SW 1271 (cell line): ENCODE measurements at places on chromosomes 13 and 19.

- DNase-seq, result no peak
These were observed 209.3 kb downstream of the KCNRG start for GRCh38 chr13:50224534-50224933.

DNA sequence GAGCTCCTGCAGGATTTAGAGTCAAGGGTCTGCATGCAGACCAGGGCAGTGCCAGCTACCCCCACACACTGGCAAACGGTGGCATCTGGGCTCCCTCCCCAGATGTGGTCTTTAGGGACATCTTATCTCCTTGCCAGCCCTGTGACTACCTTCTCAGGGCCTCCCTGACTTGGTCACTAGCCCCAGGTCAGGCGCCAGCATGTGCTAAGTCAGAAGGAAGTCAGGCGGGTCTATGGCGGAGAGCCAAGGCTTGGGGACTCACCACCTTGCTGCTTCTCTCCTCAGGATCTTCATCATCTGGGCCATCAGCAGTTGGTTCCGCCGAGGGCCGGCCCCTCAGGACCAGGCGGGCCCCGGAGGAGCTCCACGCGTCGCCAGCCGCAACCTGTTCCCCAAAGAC is 17.6 kb downstream of the CLPTM1 start:
- DNase-seq, result no peak

- no peak for DNase-seq
These were observed 388.4 kb downstream of the NDFIP2 start for GRCh38 chr13:79869326-79869725.

GRCh38 chr13:22285867-22286266 is 615.0 kb downstream of the FGF9 start:
- no peak for DNase-seq

- no peak for DNase-seq
These were observed 16.6 kb downstream of the IL12RB1 start for GRCh38 chr19:18070181-18070580.

DNA sequence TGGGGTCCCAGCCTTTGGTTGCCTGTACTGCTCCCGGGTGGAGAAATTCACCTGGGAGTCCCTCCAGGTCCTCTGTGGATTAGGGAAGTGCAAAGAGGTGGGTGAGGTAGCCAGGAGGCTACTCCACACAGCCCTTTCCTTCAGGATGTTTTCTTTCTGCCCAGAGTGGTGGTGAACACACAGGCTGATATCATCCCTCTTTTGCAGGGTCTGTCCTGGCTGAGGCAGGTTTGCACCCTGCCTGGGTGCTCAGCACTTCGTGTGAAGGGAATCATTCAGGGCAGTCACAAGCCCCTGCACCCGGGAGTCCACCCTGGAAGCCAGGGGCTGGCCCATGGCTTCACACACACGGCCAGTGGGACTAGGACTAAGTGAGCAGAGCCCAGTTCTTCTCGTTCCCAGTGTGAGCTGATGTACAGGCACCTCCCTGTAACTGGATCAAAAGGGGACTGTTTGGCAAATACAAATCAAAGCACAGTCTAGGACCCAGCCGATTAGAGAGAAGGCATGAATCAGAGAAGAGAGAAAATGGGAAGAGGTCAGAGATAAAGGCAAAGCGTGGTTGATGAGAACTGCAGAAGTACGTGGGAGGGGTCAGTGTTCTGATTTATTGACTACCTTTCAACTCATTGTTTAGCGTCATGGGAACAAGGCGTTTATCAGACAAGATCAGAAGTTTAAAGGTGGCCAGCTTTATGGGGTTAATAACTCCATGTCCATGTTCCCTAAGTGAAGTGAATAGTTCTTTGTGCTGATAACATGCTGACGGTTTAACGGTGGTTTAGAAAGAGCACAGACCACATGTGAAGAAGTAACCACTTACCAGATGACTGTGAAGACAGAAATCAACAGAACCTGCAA is 30.4 kb upstream of the SPATA13 start:
- DNase-seq, result no peak

DNA sequence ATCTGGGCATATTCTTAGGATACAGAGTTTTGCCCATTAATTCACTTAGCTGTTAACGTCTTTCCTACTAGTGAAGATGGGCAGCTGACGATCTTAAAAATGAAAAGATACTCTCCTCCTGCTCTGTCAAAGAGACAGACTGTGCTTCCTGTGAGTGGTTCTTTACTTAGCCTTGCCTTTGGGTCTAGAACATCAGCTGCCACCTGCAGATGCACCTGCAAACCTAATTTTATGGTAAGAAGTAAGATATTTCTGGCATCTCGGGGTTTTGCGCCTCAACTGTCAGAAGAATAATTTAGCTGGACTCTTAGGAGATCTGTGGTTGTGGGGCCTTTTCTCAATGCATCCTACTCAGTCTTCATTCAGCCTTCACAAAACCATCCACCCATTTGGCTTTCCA is 36.2 kb downstream of the TRPC4 start:
- DNase-seq, result no peak

DNA sequence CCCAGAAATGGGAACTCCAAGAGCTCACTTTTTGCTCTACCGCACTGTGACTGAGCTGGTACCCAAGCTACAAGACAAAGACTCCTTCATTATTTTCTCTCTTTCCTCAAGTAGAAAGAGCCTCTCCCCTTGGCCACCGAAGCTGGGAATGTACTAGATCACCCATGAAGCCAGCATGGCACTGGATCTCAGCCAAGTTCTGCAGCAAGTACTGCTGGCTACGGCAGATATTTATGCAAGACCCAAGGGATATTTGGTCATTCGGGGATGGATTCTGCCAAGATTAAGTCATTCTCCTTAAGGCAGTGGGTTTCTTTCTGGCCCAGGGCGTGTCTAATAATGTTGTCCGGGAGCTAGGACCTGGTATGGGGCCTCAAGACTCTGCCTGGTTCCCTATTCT is 633.5 kb downstream of the SLITRK1 start:
- no peak for DNase-seq

DNA sequence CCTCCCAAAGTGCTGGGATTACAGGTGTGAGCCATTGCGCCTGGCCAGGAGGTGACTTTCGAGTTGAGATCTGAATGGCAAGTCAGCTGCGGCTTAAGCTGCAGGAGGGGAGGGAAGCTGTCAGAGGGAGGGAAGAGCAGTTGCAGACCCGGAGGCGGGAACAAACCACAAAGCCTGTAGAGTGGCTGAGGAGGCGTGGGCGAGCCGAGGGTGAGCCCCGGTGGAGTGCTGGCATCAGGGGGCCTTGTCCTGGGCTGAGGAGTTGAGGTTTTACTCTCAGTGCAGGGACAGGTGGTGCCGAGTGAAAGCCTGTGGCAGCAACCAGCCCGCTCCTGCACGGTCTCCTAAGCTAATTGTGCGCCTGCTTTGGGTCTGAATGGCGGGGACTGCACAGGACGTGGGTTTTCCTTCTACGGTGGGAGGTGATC is 24.2 kb downstream of the PPP1R37 start:
- DNase-seq, result no peak
